CD8-positive, alpha-beta memory T cell (primary cell): ENCODE measurements at places on chromosomes 1 and 21. TPM values are rescaled to one million over a fixed set of nuclear protein-coding genes. Genes with fewer than 3 reads are reported as not detected.

Gene FCRL2
- not detected for polyA plus RNA-seq

DNA sequence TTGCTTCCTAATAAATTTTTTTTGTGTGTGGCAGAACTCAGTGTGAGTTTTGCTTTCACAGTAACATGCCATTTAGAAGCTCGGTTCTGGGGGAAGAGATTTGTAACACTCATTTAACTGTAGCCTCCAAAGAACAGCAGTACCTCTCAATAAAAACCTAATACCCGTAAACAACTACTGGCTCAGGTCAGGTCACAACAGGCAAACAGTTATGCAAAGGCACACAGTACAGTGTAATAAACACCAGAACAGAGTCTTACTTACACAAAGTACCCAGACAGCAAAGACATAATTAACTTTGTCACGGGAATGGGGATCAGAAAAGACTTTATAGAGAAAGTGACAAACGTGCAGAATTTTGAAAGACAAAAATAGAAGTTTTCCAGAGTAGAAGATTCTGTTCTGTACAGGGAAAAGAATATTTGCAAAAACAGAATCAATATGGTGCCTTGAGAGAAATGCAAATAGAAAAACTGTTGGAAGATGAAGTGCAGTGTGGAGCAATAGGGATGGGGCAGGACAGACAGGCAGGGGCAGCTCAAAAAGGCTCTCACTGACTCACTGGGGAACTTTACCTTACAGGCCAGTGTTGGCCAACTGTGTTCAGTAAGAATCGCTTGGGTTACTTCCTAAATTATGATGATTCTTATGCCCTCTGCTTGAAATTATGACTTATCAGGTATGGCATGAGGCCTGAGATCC, 38.8 kb downstream of the EGLN1 start:
- peaks cover 4% of the 10 kb centered on the region for H3K4me1 ChIP-seq
- H3K36me3 ChIP-seq, result no peaks in the 10 kb centered on the region
- H3K4me3 ChIP-seq, result no peak overlapping the region
- DNase-seq, result no peak
- no peaks in the 10 kb centered on the region for H3K27me3 ChIP-seq

DNA sequence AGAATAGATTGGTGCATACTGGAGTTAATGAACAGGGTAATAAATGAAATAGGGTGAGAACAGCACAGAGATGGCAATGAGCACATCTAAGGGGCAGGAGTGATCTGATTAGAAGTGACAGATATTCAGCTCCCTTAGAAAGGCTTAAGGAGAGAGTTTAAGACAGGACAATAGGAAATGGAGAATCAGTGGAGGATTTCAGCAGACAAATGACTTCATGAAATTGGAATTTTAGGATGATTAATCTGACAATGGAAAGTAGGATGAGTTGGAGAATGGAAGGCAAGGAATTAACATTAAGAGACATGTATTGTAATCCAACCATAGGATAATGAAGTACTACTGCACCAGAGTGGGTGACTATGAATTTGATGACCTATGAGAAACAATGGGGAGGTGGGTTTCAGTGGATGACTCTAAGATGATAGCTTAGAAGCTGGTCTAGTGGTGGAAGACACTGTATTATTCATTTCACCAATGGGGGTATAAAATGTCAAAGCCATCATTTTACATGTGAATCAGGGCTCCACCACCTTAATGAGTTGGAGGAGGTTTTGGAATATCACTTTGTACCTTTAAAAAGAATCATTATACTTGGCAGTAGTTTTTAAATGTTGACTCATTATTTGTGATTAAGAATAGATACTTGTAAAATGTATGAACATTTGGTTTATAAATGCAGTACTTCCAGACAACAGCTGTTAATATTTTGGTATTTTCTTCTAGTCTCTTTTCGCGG, 139.1 kb downstream of the PLA2G4A start:
- H3K27ac ChIP-seq, result no peak overlapping the region
- no peaks in the 10 kb centered on the region for H3K36me3 ChIP-seq
- no peak for DNase-seq
- no peak overlapping the region for H3K4me3 ChIP-seq
- H3K4me1 ChIP-seq, result no peaks in the 10 kb centered on the region
- H3K27me3 ChIP-seq, result no peaks in the 10 kb centered on the region

- no peaks in the 10 kb centered on the region for H3K36me3 ChIP-seq
- no peaks in the 10 kb centered on the region for H3K27me3 ChIP-seq
- no peak overlapping the region for H3K4me3 ChIP-seq
- DNase-seq, result peak; percentile 11
- peak overlapping the region; percentile 95 for H3K27ac ChIP-seq
- H3K4me1 ChIP-seq, result peaks cover 71% of the 10 kb centered on the region
Measured at GRCh38 chr1:234601301-234602017, 8.5 kb downstream of the IRF2BP2 start.

- no peak overlapping the region for H3K4me3 ChIP-seq
- no peak overlapping the region for H3K27ac ChIP-seq
- no peaks in the 10 kb centered on the region for H3K36me3 ChIP-seq
Measured at GRCh38 chr1:4081806-4082711, 182.0 kb upstream of the C1orf174 start.

DNA sequence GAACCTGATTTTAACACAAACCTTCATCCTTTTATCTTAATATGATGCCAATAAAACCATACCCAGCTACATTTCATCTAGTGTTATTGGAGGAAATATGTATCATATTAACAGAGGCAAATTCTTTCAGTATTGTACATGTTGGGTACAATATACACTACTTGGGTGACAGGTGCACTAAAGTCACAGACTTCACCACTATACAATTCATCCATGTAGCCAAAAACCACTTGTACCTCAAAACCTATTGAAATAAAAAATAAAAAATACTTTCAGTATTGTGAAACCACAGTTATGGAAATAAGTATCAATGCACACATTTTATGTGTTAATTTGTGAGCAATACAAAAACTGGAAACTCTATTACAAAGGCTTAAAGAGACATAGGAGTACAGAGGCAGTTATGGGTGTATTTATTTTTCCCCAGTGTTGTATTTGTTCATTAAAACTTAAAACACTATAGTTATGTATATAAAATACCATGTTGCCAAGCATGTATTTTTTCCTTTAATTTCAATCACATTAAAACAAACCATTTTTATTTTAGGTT, 25.1 kb upstream of the GPR88 start:
- no peak overlapping the region for H3K4me3 ChIP-seq
- no peaks in the 10 kb centered on the region for H3K27me3 ChIP-seq
- no peak overlapping the region for H3K27ac ChIP-seq
- no peak for DNase-seq
- H3K36me3 ChIP-seq, result peaks cover 39% of the 10 kb centered on the region
- H3K4me1 ChIP-seq, result no peaks in the 10 kb centered on the region

GRCh38 chr21:29125191-29125590, 5.3 kb upstream of the MAP3K7CL start:
- H3K4me1 ChIP-seq, result no peaks in the 10 kb centered on the region
- no peak overlapping the region for H3K4me3 ChIP-seq
- no peaks in the 10 kb centered on the region for H3K36me3 ChIP-seq
- H3K27me3 ChIP-seq, result no peaks in the 10 kb centered on the region
- H3K27ac ChIP-seq, result no peak overlapping the region

DNA sequence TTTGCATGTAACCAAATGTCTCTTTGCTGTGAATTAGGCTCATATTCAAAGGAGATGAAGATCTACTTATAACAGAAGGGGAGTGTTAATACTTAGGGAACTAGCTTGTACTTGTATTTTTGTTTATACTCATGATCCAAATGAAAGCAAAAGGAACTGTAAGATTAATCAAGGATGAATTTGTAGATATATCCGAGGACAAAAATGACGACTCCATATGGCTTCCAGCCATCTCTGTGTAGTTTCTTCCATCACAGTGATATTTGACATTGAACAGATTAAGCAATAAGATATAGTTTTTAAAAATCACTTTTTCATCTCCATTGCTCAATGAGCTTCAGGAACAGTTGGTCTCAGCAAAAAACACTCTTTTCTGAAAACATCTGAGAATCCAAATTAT, 257.4 kb upstream of the CAMK1G start:
- H3K4me3 ChIP-seq, result no peak overlapping the region
- DNase-seq, result no peak
- H3K27ac ChIP-seq, result no peak overlapping the region
- no peaks in the 10 kb centered on the region for H3K4me1 ChIP-seq

DNA sequence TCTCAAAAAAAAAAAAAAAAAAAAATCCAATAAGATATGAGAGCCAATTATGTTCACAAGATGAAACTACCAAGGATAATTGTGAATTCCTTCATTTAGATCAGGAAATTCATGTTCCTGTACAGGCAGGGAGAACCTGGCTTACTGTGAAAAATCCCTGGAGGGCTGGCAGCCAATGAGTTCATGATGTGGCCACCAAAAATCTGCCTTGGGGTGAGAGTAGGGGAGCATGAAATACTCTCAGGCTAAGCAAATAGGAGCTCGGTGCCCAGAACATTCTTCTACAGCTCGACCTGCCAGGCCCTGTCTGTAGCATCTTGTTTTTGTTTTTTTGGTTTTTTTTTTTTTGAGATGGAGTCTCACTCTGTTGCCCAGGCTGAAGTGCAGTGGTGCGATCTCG, 50.1 kb downstream of the PIK3CD start:
- no peak for DNase-seq
- H3K36me3 ChIP-seq, result peaks cover 4% of the 10 kb centered on the region
- no peak overlapping the region for H3K4me3 ChIP-seq
- no peaks in the 10 kb centered on the region for H3K27me3 ChIP-seq

DNA sequence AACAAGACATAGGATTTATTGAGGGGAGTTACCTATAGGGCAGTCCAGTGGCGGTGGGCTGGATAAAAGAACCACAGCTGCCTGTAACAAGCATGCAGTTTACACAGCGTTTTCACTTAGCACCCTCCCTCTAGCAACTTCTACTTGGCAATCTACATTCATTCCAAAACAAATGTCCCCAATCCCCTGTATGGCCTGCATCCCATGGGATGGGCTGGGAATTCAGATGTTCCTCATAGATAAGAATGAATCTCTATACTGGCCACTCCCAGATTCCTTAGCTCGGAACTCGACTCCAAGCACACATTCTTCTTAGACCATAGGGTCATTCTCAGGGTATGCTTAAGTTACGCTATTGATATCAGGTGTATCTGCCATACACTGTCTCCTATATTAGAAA, 33.3 kb downstream of the PCP4 start:
- no peaks in the 10 kb centered on the region for H3K36me3 ChIP-seq
- H3K27ac ChIP-seq, result no peak overlapping the region
- no peak for DNase-seq
- no peak overlapping the region for H3K4me3 ChIP-seq
- no peaks in the 10 kb centered on the region for H3K27me3 ChIP-seq
- H3K4me1 ChIP-seq, result no peaks in the 10 kb centered on the region

DNA sequence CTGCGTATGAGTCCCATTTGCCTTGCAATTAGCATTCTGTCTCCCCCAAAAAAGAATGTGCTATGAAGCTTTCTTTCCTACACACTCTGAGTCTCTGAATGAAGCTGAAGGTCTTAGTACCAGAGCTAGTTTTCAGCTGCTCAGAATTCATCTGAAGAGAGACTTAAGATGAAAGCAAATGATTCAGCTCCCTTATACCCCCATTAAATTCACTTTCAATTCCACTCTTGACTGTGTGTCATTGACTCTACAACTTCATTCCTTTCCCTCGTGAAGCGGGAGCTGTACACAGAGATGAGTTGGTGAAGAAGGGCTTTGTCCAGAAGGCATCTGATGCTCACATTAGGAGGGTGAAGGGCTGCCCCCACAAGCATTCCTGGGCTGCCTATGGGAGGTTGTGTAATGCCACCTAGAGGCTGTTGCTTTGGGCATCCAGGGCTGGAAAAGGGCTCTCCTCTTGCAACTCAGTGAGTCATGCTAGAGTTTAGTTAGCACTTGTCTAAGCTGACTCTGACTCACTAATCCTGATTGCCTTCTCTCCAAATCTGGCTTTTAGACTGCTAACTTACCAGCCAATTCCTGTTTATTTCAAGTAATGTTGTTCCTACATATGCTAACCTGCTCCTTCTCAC, 1.8 kb downstream of the SPRR1B start:
- H3K4me3 ChIP-seq, result no peak overlapping the region
- no peaks in the 10 kb centered on the region for H3K4me1 ChIP-seq
- no peak for DNase-seq

DNA sequence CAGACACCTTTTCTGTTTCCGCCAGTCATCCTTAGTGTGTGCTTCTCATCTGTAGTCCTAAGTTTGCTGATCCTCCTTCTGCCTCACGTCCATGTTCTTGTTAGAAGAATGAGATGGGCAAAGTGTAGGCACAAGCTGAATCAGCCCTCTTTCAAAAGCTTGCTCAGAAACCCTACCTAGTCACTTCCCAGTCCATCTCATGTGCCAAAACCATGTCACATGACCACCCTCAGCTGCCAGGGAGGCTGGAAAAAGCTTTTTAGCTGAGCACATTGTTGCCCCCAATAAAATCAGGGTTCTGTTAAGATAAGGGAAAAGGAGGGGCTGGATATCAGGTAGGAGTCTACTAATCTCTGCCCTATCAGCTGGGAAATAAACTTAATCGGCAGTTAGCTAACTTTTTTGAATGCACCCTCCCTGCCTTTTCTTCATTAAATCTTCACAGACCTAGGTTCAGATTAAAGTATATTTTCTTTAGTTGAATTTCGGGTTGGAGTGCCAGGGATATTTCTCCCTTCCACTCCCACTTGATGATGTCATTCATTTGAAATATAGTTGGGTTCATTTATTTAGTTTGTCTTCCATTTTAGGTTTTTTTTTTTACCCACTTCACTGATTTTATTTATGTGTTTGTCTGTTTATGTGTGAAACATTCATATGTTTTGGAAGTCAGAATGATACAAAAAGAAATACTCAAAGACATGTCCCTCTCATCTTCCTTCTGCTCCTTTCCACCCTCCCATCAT, 129.2 kb downstream of the ROR1 start:
- DNase-seq, result no peak
- no peak overlapping the region for H3K4me3 ChIP-seq

- H3K27me3 ChIP-seq, result no peaks in the 10 kb centered on the region
- no peaks in the 10 kb centered on the region for H3K36me3 ChIP-seq
- no peak overlapping the region for H3K27ac ChIP-seq
- peaks cover 16% of the 10 kb centered on the region for H3K4me1 ChIP-seq
- H3K4me3 ChIP-seq, result no peak overlapping the region
Measured at GRCh38 chr1:227791425-227792143, 23.9 kb upstream of the PRSS38 start.

DNA sequence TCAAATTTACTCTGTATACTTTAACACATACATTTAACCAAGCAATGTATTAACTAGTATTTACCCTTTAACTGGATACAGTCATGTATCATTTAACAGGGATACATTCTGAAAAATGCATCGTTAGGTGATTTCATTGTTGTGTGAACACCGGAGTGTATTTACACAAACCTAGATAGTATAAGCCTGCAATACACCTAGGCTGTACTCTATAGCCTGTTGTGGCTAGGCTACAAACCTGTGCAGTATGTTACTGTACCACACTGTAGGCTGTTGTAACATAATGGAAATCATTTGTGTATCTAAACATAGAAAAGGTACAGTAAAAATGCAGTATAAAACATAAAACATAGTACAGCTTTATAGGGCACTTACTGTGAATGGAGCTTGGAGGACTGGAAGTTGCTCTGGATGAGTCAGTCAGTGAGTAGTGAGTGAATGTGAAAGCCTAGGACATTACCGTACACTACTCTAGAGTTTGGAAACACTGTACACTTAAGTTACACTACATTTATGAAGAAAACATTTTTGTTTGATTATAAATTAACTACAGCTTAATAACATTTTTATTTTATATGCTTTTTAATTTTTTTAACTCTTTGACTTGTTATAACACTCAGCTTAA, 21.3 kb downstream of the RGS4 start:
- H3K4me1 ChIP-seq, result no peaks in the 10 kb centered on the region
- H3K27ac ChIP-seq, result no peak overlapping the region
- no peaks in the 10 kb centered on the region for H3K36me3 ChIP-seq
- H3K4me3 ChIP-seq, result no peak overlapping the region
- H3K27me3 ChIP-seq, result no peaks in the 10 kb centered on the region
